ENCODE measurements at places on chromosomes 12 and 14.

- DNase-seq = no peak
Measured at GRCh38 chr14:24331731-24332267, 3.1 kb downstream of the ADCY4 start.

- no peak for DNase-seq
Measured at GRCh38 chr14:71713451-71713850, 218.8 kb upstream of the RGS6 start.

DNA sequence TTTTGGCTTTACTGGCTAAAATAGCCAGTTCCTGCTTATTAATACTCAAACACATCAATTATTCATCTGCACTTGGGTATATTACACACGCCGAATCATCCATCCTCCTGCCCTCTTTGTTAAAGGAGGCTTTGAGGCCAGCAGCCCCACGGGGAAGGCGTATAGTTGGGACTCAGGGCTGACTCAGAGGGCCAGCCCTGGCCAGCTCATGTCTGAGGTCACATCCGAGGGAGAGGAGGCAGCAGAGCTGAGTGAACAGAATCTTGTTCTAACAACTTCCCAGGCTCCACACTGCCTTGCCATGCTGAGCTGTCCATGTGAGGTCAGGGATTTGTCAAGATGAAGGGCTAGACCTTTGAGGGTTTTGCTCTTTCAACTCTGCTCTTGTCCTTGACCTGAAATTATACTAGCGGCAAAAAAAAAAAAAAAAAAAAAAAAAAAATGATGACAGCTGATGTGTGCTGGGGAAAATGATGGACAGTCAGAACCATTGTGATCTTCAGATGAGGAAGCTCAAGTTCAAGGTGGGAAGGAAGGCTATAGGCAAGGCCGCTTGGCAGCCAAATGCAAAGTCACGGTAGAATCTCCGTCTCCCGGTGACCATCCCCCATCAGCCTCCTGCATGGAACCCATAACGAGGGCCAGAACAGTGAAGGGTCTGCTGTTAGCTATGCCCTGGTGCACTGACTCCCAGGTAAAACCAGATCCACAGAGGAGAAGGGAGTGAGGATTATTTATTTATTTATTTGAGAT lies 12.5 kb upstream of the MARK3 start:
- DNase-seq = no peak

GRCh38 chr12:30996255-30996654 lies 69.7 kb downstream of the TSPAN11 start:
- DNase-seq = no peak

GRCh38 chr12:110349514-110350151 lies 53.9 kb downstream of the ANAPC7 start:
- DNase-seq = no peak

DNA sequence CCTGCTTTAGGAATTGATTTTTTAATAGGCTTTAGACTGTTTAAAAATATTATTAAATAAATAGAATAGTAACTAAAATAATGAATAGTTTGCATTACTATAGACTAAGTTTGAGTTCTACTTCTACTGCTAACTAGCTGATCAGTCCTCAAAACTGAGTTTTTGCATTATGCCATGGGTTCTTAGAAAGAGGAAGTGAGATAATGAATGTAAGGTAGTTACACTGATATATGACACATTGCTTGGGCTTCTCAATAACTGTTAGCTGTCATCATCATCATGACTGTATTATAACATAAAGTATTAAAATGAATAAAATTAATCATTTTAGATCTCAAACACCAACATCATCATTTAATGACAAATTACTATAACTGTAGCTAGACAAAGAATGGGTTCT lies 949.7 kb downstream of the TRHDE start:
- DNase-seq = no peak

DNA sequence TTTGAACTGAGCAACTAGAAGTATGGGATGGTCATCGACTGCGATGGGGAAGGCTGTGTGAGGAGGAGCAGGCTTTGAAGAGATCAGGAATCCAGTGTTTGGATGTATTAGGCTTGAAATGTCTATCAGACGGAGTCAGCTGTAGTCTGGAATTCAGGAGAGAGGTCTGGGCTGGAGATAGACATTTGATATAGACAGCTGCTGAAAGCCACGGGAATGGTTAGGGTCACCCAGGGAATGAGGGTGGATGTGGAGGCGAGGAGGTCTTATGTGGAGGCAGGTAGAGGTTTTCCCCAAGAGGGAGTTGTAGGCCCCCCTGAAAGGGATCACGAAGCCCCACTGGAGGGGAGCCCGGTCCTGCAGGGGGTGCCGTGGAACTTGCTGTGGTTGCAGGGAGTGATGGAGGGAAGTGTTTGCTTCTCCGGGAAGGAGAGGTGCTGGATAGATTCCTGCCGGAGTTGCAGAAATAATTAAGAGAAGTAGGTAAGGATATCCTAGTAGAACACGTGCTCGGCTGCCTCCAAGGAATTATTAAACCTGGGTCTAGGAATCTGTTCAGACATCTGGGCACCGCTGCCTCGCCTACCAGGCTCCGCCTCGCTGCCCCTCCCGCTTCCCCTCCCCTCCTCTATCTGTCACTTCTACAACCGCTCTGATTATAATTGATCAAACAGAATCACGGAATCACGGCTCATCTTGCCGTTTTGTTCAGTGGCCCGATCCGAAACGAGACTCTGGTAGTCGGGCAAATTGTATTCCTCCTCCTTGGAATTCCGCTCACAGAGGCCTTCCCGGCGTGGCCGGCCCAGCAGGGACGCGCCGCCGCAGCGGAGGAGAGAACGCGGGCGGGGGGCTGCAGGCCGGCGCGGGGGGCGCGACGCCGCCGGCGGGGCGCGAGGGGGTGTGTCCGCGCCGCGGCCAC lies 826 bp upstream of the CACNA1C start:
- DNase-seq = no peak

GRCh38 chr14:81669308-81669707 lies 135.7 kb upstream of the SEL1L start:
- no peak for DNase-seq

DNA sequence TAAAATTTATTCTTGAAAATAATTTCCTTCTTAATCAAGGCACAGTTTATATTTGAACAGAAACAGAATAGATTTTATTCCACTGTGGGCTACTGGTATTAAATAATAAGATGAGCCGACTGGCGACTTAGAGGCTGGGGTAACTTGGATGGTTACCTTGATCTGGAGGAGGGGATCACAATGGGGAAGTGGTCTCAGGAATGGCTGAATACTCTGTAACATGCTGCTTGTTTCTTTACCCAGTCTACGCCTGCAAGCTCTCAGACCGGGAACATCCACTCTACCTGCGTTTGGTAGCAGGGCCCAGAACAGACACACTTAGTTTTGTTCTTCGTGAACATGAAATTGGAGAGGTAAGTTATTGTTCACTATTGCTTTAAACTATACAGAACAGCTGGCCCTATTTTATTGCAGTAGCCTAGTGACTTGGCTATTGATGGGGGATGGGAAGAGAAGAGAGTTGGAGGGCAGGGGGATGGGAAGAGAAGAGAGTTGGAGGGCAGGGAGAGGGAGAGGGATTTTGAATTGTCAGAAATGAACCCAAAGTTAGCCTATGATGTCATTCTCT lies 67.9 kb downstream of the GNS start:
- no peak for DNase-seq

DNA sequence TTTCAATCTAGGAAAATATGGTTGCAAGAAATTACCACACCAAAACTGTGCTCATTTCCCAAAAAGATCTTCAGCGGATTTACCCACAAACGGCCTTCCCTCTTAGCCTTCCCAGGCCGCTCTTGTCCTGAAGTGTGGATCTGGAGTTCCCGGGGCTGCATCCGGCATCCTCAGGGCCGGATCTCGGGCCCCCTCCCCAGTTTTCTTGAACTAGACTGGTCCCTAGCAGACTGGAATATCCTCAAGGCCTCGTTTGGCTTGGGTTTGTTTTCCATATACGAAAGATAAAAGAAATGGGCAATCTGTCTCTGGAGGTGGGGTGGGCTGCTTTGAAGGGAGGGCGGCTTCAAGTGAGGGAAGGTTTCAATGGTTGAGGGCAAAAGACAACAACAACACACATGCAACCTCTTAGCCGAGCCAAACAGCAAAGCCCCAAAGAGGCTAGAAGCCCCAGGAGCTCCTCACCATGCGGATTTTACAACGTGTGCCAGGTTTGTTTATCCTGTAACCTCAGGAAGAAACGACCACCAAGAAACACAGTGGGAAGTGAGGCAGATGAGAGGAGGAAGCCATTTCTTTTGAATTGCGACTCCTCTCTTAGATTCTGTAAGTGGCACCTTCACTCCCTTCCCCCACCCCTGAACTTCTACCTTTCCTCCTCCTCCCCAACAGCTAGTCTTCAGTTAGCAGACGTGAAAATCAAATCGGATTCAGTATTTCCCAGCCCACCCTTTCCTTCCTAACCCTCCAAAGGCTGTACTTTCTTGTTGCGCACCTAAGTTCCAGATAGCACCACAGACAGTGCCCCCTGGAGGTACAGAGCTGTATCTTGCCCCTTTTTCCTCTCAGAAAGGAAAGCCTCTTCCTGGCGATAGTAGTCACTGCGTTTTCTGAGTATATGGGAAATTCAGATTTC lies 2.6 kb downstream of the MYF6 start:
- no peak for DNase-seq

- no peak for DNase-seq
Measured at GRCh38 chr12:133235401-133236112, at the start of gene ANHX. ANHX (minus strand) TSS chr12:133235877; CDS start chr12:133234356, 1,521 bp downstream.

DNA sequence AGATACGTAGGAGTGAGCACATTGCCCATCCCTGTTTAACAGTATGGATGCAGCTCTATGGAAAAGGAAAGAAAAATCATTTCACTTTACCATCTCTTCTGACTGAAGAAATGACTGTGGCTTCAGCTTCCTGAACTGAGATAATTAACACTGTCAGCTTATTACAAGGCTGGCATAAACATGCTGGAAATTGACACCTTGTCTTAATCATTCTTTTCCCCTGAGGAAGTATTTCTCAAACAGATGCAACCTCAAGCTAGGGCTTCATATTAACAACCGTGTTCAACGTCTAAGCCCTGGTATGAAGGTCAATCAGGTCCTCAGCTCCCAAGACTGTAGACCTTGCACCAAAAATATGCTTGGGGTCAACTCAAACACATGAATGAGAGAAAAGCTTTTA lies 25.0 kb downstream of the RERG start:
- no peak for DNase-seq

DNA sequence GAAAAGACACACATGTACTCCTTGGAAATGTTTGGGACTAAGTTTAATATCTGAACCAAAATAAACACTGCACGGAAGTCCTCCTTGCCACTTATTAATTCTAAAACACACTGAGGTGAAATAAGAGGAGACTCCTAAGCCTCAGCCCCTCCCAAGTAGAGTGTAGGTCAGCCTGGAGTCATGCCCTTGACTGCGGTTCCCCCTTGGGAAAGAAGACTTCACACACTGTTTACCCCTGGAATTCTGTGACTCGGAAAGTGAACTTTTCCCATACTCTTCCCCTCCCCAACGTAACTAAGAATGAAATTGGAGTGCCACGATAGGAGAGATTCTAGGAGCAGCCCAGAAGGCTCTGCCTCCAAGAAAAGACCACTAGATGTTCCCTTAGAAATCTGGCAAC lies 8.6 kb upstream of the TFCP2 start:
- DNase-seq = no peak

DNA sequence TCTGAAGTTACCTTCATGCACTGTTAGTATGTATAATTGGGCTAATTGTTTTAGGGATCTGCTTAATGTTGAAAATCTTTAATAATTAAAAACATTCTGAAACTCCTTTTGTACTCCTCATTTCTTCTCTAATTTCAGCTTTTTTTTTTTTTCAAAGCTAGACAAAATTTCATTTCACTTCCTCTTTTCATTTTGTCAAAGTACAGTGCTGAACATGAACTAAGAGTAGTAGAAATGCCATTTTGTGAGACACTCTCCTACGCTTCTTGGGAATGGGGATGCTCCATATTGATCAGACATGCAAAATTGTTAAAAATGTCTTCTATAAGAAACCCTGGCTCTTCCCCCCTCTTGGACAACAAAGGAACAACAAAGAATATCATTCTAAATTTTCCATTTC lies 1.7 kb downstream of the ABCD2 start:
- DNase-seq = no peak

- no peak for DNase-seq
Measured at GRCh38 chr12:52990206-52990605, 16.1 kb upstream of the EIF4B start.

GRCh38 chr14:104931771-104932675 lies 7.3 kb downstream of the PLD4 start:
- no peak for DNase-seq

DNA sequence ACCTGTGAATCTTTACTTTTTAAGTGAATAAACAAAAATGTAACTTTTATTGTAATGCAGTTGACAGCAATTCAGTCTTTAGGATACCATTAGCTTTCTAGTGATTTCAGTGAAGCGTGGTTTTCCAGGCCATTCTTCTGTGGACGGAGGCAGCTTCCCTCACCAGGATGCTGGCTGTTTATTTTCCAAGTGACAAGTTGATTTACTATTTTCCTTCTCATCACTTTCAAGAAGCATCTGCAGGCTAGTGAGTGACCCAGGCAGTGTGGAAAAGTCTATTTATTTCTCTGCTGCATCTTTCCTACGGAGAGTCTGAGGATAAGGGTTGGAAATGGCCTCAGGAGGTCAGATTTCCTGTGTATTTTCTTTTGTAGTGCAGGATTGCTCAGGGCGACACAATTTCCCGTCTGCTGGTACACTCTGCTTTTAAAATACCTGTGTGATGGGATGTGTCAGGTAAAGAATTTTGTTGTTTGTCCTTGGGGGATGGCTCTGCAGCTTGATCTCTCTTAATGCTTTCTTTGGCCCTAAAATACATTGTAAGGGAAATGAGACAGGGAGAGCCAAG lies 467.8 kb downstream of the NRXN3 start:
- DNase-seq = no peak

DNA sequence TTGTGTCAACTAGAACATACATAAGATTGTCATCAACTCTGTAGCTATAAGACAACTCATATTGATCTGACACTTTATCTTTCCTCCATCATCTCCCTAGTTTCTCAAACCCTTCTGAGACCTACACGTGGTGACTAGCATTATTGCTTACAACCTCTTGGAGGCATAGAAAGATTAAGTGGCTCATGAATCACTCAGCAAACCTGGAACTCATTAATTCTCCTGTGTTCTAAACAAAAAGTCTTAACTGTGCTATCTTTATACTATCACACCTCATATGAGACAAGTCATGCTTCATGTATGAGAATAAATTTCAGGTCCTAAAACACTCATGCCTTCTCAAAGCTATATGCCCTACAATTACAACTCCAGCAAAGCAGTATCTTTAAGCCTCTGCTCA lies 408.6 kb upstream of the SYT1 start:
- no peak for DNase-seq
